NCI-H1930 (cell line): ENCODE measurements at places on chromosomes 16 and 17.

GRCh38 chr17:15955793-15956541 lies 11.0 kb downstream of the ADORA2B start:
- no peak for DNase-seq

DNA sequence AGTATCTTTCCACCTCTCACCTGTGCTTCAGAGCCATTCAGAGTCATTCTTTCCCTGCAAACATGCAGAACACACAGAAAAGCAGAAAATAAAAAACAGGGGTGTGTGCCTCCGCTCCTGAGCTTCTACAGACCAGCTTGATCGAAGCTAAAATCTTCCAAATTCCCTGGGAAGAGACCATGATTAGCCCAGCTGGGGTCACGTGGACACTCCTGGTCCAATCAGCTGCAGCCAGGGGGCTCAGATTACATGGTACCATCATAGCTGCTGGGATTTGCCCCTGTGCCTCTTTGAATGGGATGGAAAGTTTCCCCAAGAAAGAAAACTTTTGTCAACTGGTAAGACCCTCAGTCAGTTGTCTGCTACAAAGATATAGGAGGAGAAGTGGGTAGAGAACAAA lies 159.9 kb downstream of the TMEM114 start:
- DNase-seq = no peak

- no peak for DNase-seq
These were observed 745 bp upstream of the ABCC1 start for GRCh38 chr16:15948532-15949209.

DNA sequence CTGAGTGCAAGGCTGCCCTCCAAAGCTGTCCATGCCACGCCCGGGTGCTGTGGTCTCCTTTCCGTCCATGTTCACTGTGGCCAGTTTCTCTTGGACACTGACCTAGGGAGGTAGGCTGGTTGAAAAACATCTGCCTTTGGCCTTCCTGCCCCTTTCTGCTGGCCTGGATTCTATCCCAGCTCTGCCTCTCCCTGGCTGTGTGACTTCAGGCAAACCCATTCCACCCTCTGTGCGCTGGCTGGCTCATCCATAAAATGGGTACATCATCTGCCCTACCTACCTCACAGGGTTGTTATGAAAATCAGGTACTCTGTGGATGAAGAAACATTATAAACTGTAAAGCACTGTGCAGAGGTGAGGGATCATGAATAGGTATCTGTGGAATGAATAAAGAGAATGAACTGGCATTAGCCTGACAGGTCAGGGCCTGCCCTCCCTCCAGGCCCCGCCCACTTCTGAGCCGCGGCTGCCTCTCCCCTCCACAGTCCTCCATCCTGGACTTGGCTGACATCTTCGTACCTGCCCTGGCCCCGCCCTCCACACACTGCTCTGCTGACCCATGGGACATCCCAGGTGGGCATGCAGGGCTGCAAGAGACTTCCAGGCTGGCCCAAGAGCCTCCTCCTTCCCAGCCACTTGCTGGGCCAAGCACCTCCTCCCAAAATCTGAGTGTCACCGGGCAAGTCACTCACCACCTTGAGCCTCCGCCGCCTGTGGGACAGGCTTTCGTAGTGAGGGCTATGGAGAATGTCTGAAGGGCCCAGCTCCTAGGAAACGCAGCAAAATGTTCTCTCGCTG lies 7.0 kb upstream of the SPATA20 start:
- no peak for DNase-seq

DNA sequence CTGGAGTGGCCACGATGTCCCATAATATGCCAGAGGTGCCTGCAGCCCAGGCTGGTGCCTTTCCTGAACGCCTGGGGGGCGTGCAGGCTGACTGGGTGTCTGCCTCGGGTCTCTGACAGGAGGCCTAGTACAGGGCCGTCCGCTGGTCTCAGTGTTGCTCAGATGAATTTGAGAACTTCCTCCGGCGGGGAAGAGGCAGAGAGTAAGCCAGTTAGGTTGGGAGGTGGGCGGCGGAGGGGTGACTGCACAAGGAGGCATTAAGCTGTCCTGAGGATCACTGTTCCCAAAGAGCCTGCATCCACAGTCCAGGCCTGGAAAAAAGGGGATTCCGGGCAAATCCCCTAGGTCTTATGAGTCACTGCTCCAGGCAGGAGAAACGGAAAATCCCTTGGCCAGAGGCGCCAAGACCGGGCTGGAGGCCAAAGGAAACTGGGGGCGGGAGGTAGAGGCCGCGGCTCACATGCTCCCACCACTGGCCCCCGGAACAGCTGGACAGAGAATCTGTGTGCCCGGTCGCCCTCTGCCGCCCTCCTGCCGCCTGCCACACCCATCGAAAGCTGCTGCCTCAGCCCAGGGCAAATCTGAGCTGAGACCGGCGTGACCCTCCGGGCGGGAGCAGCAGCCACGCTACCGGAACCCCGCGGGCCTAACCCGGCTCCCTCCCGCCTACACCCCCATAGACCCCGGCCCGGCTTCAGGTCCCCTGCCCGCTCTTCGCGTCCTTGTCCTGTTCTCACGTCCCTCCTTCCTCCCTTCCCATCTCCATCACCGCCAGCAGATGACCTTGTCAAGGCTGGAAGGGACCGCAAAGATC lies 1.2 kb downstream of the TRIM47 start:
- no peak for DNase-seq

DNA sequence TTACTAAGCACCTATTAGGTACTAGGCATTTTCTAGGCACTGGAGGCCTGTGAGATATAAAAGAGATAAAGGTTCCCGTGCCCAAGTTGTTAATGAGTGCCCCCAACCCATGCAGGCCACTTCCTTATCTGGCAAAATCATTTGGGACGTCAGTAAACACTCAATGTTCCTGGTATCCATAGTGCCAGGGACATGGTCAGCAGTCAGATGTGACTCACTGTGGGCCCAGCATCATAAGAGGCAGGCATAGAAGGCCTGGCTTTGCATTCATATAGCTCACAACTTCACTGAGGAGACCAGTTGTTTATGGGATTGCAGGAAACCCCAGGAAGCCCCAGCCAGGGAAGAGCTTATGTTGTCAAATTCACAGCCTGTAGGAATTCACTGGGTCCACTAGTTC lies 81.1 kb downstream of the MRC2 start:
- no peak for DNase-seq

DNA sequence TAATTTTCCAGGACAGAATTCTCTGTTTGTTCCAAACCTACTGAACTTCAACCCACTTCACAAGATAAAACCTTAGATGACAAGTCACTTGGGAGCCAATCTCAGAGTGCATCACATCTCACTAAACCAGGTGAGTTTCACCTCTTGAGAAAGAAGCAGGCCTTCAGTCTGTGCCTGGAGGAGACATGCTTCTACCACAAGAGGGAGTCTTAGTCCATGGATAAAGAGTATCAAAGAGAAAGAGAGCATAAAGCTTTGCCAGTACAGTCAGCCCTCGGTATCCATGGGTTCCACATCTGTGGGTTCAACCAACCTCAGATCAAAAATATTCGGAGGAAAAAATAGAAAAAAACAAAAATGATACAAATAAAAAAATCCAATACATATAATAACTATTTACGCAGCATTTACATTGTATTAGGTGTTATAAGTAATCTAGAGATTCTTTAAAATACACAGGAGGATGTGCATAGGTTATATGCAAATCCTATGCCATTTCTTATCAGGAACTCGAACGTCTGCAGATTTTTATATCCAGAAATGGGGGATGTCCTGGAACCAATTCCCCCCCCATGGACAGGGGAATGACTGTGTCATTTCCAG lies 37.7 kb downstream of the DUSP14 start:
- DNase-seq = peak; percentile 38
